ENCODE measurements at places on chromosomes 3 and 15. TPM values are rescaled to one million over a fixed set of nuclear protein-coding genes. Genes with fewer than 3 reads are reported as not detected.

Gene MINAR1
- total RNA-seq, result 0.57 TPM

Gene CYP1A1
- 0.71 TPM for total RNA-seq

Gene SPG21
- total RNA-seq, result 87.7 TPM

Gene CHRFAM7A
- total RNA-seq, result 0.14 TPM
